Activated naive CD4-positive, alpha-beta T cell treated with Interleukin-2 at 50 U/mL for 16 hours (primary cell): ENCODE measurements at places on chromosomes 13 and 19.
A peak's percentile ranks its signal among the peaks of the same experiment; 100 is the strongest.

DNA sequence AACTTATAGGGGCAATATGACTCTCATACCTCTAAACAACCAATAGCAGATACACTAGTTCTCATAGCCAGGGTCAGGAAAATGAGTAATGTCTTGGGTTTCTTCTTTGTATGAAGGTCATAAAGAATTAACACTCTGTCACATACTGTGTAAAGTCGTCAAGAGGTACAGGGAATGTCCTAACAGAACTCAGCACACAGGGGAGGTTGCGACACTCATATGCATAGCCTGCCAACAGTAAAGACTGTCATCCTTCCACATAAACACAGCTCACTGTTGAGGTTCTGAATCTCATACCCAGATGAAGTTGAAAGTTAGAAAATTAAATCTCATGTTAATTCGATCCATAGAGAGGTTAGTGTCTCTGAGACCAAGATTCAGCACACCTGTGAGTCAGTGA lies 34.2 kb upstream of the ZNF254 start:
- no peak for DNase-seq

DNA sequence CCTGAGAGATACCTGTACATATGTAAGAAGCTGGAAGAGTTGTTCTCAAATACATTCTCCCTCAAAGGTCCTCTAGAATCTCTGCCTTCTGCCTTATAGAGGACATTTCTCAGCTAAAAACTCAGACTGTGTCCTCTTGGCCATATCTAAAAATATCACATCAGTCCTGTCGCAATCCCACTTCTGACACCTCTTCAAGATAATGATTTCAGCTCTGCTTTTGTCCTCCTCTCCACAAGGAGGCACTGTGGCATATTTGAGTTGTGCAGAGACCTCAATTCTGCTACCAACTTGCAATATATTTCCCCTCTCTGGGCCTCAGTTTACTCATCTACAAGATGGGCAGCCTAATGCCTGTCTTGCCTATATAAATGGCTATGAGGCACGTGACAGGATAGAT lies 16.6 kb downstream of the ADAMTS10 start:
- no peak for DNase-seq

GRCh38 chr13:35164324-35164932 lies 222.4 kb downstream of the NBEA start:
- DNase-seq, result no peak

GRCh38 chr19:1074544-1075283 lies 7.7 kb downstream of the ARHGAP45 start:
- DNase-seq, result peak; percentile 84

GRCh38 chr13:98480915-98481877 lies 95.7 kb downstream of the STK24 start:
- peak; percentile 53 for DNase-seq

DNA sequence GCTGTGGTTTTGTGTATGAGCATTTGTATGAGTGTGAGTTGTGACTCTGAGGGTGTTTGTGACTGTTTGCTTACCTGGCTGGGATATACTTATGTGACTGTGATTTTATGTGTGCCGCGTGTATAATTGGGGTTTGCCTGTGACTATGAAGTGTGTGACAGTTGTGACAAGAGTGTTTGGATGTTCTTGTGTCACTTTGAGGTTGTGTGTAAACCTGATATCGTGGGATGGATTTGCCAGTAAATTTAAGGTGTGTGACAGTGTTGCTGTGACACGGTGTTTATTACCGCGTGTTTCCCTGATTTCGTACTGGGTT lies 442 bp downstream of the ZNF420 start:
- no peak for DNase-seq

DNA sequence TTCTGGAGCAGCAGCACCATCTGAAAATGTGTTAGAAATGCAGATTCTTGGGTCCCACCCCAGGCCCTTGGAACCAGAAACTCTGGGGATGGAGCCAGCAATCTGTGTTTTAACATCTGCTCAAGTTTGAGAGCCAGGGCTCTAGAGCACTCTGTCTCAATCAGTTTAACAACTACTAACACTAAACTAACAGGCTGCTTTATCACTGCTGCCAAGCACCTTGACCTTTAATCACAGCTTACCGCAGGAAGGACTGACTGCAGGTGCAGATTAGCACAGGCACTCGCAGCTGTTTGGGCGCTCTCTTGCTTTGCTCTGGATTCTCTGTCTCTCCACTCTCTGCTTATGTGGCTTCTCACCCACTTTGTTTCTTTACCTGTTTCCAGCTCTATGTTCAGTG lies 163.5 kb downstream of the MTUS2 start:
- DNase-seq, result no peak

- DNase-seq, result no peak
Measured at GRCh38 chr13:40428354-40428753, 238.1 kb downstream of the FOXO1 start.

DNA sequence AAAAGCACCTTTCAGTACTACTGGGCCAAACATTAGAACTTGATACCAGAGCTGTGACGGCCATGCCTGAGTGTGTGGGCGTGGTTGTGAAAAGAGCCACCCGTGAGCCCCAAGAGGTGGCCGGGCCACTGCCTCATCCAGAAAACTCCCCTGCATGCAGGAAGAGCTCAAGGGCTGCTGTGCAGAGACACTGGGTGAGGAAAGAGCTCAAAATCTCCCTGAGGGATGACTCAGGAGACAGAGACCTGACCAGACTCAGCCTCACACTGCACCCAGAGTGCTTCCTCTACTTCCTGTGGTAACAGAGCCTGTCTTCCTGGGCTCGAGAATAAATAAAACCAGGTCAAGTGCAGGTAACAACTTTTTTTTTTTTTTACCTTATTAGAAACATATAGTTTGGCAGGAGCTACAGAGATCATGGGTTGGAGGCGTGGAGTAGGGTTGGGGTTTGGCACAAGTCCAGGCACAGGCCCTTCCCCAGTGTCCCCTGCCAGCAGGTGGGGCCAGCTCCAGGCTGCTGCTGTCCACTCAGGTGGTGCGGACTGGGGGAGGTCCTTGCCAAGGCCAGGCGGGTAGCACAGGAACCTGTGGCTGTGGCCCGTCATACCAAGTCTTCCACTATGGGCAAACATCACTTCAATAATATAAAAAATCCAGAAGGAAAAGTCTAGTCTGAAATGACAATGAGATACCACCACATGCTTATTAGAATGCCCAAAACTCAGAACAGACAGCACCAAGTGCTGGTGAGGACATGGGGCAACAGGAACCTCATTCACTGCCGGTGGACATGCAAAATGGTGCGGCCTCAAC lies 25.5 kb downstream of the ELL start:
- peak; percentile 65 for DNase-seq

GRCh38 chr13:85586422-85586831 lies 212.8 kb downstream of the SLITRK6 start:
- DNase-seq, result no peak

DNA sequence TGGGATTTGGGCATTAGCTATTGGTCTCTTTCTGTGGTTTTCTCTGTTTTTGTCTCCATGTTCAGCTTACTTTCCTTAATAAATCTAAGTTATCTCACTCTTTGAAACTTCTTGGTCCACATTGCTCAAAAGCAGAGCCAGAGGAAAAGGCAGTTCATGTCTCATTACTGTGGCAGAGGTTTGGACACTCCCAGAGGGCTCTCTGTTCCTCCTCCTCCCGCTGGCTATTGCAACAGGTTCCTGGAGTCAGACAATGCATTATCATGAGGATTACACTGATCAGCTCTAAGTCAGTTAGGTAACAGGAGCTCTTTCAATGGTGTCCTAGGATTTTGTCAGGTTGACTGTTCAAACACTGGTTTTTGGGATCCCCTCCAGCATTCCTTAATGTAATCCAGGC lies 298.8 kb downstream of the NDFIP2 start:
- no peak for DNase-seq

- no peak for DNase-seq
Measured at GRCh38 chr13:95295026-95295425, 6.2 kb downstream of the ABCC4 start.

DNA sequence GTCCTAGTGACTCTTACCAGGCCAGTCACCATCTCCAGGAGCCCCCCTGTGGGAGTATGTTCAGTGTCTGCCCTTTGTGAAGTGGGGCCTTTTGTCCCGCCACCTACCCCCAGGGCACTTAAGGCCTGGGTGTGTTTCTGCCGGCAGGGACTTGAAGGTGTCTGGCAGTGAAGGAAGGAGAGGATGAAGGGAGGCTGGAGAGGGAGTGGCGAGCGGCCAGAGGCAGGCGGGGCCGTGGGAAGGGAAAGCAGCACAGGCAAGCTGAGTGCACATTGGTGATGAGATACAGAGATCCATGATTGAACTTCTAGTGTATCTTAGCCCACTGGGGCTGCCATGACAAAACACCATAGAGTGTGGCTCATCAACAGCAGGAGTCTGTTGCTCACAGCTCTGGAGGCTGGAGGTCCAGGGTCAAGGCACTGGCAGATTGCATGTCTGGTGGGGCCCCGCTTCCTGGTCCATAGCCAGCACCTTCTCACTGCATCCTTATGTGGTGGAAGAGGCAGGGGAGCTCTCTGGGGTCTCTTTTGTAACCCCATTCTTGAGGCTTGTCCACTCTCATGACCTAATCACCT lies 17.5 kb downstream of the CUL4A start:
- DNase-seq, result no peak

DNA sequence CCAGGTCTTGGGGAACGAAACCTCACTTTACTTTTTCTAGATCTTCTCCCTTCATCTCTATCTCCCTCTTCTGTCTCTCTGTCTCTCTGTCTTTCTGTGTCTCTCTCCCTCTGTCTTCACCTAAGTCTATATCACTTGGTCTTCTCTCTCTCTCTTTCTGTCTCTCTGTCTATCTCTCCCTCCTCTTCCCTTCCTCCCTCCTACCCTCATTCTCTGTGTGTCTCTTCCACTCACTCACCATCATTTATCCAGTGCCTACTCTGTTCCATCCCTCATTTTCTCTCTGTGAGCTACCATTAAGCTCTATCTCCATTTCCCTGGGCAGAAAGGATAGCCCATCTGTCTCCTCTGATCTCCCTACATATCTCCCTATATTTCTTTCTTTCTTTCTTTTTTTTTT lies 32.2 kb upstream of the FBL start:
- DNase-seq, result no peak

- DNase-seq, result peak; percentile 35
Measured at GRCh38 chr19:35856546-35857149, at the start of gene KIRREL2. Gene KIRREL2 (plus strand): TSS chr19:35856911. CDS start chr19:35857120, 209 bp downstream.

GRCh38 chr19:4122480-4122879 lies 1.4 kb downstream of the MAP2K2 start:
- DNase-seq, result no peak

DNA sequence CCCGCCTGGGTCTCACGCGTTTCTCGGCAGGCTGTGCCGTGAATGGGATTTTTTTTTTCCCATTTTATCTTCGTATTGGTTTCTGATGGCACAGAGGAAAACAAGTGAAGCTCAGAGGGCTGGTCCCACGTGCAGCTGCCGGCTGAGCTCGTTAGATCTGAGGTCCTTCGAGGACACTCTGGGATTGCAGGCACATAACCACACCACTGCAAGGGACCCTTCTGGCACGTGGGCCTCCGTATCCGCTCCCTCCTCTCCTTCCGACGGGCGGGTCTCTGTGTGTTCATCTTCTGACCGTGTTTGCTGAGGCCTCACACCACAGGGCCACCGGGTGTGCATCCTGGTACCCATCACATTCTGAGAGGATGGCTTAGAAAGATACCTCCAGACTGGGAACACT lies 16.6 kb downstream of the CFD start:
- no peak for DNase-seq

DNA sequence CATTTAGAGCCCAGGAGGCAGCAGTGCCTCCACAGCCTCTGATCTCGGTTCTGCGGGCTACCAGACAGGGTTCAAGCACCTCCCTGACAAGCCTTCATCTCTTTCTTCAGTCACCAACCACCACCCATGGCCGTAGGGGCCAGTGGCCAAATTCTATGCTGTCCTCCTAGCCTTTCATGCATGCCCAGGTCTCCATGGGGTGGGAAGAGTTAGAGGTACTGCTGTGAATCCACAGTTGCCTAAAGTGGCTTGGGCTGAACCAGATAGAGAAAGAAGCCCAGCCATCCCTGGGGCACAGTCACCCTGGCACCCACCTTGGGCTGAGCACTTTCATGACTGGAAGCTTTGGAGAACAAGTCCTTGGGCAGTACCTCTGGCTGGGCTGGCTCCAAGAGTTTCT lies 97.4 kb downstream of the ZDHHC20 start:
- no peak for DNase-seq
